ENCODE measurements at places on chromosomes 4 and X.
A peak's percentile ranks its signal among the peaks of the same experiment; 100 is the strongest.

DNA sequence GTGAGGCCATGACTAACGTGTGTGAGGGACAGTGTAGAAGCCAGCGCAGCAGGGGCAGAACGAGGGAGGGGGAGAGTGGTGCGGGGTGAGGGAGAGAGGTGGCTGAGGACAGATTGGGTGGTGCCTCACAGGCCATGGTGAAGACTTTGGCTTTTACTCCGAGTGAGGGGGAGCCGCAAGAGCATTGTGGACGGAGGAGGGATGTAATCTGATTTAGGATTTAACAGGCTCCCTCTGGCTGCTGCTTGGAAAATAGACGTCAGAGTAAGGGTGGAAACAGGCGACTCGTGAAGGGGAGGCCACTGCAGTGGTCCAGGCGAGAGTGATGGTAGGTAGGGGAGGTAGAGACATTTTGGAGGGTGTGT is 13.0 kb downstream of the PPP1R3F start:
- no peak for DNase-seq

DNA sequence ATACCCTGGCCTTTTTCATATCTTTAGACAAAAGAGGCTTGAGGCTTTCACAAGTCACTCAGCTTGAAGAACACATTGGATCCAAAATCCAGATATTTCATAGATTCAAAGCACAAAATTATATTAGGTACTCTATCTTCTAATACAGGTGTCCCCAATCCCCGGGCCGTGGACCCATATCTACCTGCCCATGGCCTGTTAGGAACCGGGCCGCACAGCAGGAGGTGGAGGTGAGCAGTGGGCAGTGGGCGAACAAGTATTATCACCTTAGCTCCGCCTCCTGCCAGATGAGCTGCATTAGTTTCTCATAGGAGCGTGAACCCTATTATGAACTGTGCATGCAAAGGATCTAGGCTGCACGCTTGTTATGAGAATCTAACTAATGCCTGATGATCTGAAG is 18.7 kb downstream of the YIPF7 start:
- DNase-seq, result no peak

GRCh38 chr4:100510551-100510950 is 7.3 kb downstream of the EMCN start:
- DNase-seq, result no peak

- no peak for DNase-seq
Measured at GRCh38 chrX:40112996-40113395, 15.2 kb upstream of the BCOR start.

GRCh38 chr4:47118192-47118929 is 87.0 kb downstream of the GABRB1 start:
- DNase-seq, result no peak

DNA sequence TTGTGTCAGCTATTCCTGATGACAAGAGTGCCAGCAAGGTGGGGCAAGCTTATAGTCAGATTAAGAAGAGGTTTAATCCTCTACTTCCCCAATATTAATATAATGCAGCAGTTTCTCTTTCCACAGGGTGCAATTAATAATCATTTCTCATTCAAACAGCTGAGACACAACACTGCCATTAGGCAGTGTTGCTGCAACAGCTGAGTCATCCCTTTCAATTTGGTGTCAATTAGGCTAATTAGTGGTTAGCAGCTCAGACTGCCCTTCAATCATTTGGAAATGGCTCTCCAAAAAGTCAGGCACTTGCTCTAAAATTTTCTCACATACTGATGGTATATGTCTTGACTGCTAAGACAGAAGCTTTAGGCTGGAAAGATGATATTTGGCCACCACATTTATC is 265.7 kb upstream of the FAM241A start:
- no peak for DNase-seq

- DNase-seq, result no peak
Measured at GRCh38 chr4:53322696-53323095, 43.2 kb downstream of the SCFD2 start.

- no peak for DNase-seq
Measured at GRCh38 chr4:11183356-11183740, 245.3 kb downstream of the HS3ST1 start.

DNA sequence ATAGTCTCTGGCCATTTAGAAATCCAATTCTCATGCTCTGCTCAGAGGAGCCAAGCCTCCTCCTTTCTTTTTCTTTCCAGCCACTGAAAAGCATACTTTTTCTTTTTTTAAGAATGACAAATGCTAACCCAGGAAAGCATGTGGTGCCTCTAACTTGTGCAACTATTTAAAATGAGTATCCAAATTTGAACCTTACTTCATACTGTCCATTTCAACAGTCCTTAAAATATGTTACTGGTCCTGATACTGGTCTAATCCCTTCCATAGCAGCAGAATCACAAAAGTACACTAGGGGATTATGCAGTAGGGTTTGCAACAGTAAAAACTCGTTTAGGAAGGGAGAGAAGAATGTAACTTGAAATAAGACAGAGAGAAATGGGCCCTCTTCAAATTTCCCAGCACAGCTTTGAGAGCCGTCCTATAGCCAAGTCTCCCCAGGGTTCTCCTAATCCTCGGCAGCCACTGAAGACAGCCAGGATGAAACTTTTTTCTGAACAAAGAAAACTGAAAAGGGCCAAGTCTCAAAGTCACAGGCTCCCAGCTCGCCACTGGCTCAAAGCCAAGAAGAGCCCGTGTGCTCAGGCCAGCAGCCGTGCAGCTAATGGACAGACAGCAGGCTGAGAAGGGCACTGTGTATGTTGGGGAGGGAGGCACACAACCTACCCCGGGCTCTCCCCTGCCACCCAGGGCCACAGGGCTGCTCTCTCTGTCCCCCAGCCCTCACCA is 39.5 kb downstream of the GPC4 start:
- peak; percentile 1 for DNase-seq

GRCh38 chrX:107725761-107726555 is 49.6 kb downstream of the TSC22D3 start:
- DNase-seq, result no peak

DNA sequence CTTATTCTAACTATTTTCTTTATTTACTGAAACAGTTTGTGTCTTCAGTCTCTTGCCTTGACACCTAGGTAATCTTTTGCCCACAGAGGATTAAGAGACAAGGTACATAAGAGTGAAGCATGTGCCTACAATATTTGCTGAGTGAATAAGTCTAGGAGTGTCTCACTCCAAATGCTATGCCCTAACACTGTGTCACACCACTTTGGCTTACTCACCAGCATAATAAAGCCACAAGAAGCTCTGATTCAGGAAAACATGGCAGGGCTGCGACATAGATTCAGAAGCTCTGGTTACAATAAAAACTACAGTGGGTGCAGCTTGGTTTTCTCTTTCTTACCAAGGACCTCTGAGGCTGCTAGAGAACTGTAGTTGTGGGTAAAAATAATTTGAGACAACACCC is 127.1 kb downstream of the RBM46 start:
- no peak for DNase-seq

- no peak for DNase-seq
Measured at GRCh38 chr4:149784018-149784417, 31.6 kb downstream of the IQCM start.

GRCh38 chrX:350148-350533 is 31.5 kb upstream of the GTPBP6 start:
- no peak for DNase-seq

- no peak for DNase-seq
Measured at GRCh38 chr4:77623091-77623490, 17.5 kb downstream of the CXCL13 start.

GRCh38 chrX:10327651-10328050 is 170.9 kb downstream of the CLCN4 start:
- DNase-seq, result no peak

- DNase-seq, result no peak
Measured at GRCh38 chr4:71074452-71075299, 81.2 kb downstream of the DCK start.

GRCh38 chr4:15010038-15010585 is 7.8 kb downstream of the CPEB2 start:
- no peak for DNase-seq

- DNase-seq, result no peak
Measured at GRCh38 chr4:83217721-83218522, 66.7 kb downstream of the COQ2 start.

DNA sequence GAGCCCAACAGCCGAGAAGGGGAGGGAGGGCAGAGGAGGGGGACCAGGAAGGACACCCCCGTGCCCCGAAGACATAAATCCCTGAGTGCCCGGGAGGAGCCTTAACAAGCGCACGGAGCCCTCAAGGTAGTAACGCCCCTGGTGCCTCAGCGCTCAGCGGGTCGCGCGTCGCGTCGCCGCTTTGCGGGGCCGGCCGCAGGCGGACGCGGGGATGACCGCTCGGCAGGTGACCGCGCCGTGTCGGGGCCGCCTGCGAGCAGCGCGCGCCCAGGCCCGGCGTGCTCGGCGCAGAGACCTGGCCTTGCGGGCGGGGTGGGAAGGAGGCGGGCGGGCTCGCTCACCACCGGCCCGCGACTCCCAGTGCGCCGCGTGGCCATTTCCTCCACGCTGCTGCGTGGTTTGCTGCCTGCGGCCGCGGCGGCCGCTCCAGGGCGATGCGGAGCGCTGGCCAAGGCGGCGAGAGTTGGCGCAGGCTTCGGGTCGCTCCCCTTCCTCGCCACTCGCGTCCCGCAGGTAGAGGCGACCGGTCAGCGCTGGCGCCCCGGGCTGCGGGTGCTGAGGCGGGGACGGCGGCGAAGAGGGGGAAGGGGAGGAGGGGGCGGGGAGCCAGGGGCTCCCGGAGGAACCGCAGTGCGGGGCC is 632 bp downstream of the CCSER1 start:
- no peak for DNase-seq

DNA sequence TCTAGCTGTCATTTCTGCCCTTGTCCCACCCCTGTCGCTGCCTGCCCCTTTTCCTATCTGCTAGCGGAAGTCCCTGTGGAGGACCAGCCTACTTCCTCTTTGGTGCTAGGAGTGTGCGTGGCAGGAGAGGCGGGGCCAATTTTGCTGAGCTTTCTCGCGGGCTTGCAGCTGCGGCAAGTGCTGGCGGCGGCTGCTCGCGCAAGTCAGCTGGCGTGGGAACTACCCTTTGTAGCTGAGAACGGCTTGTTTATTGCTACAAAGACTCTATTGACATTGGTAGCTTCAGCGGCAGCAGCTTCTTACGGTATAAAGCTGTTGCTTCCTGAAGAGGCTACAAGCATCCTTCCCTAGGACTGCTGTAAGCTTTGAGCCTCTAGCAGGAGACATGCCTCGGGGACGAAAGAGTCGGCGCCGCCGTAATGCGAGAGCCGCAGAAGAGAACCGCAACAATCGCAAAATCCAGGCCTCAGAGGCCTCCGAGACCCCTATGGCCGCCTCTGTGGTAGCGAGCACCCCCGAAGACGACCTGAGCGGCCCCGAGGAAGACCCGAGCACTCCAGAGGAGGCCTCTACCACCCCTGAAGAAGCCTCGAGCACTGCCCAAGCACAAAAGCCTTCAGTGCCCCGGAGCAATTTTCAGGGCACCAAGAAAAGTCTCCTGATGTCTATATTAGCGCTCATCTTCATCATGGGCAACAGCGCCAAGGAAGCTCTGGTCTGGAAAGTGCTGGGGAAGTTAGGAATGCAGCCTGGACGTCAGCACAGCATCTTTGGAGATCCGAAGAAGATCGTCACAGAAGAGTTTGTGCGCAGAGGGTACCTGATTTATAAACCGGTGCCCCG is at the start of gene MAGEH1:
Gene MAGEH1, plus strand, starts transcription at position 138 of the 843 bp plus-strand sequence. Its CDS starts 248 bp downstream, at position 386.
- DNase-seq, result peak; percentile 70

DNA sequence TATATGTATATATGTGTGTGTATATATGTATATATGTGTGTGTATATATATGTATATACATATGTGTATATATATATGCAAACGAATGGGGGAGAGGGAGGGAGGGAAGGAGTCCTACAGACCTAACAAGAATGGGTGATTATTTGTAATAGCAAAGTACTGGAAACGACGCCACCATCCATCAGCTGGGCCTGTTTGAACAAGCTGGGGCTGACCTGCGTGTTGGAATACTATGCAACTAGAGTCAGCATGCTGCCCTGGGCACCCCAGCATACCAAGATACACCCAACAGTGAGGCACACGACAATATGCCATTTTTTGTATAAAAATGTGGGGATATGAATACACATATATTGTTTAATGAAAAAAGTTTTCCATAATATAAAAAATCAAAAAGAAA is 21.6 kb upstream of the CCNQ start:
- DNase-seq, result no peak

DNA sequence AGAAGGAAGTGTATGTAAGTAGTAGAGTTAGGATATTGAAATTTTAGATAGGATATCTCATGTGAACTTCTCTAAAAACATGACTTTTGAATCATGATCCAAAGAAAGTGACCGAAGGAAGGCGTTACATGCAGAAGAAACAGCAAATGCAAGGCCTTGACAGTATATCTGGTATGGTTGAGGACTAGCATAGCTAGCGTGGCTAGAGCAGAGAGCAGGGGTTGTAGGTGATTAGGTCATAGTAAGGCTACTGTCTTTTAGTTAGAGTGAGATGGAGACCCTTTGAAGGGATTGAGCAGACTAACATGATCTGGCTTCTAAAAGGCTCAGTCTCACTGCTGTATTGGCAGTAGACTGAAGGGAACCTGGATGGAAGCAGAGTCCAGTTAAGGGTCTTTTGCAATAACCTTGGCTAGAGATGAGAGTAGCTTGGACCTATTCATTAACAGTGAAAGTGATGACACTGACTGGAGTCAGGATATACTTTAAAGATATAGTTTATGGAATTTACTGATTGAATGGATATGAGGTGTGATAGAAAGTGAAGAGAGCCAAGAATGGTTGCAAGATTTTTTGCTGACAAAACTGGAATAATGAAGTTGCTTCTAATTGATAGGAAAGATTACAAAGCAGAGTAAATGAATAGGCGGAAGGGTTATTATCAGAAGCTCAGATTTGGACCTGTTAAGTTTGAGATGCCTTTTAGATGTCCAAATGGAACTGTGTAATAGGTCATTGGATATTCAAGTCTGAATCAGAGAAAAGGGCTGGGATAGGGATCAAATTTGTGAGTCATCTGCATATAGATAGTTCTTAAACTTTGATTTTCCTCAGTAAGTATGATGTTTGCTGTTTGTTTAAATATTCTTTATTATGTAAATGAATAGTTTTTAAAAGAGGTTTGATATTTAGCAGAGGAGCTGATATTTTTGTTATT is 59.8 kb downstream of the MRPL1 start:
- no peak for DNase-seq

GRCh38 chr4:106273831-106274230 is 42.2 kb downstream of the TBCK start:
- DNase-seq, result no peak

- no peak for DNase-seq
Measured at GRCh38 chr4:121822796-121823504, 733 bp downstream of the CCNA2 start.

DNA sequence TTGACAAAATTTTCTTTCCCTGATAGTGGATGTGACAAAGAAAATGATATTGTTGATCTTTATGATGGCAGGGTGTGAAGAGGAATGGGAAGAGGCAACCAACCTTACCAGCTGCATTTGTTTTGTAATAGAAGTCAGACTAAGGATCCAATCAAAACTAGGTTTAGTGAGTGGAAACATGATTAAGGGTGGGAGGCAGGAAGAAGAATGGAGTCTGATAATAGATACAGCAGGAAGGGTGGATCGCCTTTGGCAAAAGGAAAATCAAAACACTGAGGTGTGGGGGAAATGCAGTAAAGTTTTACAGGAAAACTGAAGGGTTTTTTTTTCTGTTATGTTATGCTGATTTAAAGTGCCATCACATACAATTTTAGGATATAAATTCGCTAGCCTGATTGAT is 3.4 kb downstream of the CLIC2 start:
- DNase-seq, result no peak

- DNase-seq, result no peak
Measured at GRCh38 chrX:72545990-72546389, 26.7 kb downstream of the HDAC8 start.
